ENCODE measurements at places on chromosomes 7 and 10.

DNA sequence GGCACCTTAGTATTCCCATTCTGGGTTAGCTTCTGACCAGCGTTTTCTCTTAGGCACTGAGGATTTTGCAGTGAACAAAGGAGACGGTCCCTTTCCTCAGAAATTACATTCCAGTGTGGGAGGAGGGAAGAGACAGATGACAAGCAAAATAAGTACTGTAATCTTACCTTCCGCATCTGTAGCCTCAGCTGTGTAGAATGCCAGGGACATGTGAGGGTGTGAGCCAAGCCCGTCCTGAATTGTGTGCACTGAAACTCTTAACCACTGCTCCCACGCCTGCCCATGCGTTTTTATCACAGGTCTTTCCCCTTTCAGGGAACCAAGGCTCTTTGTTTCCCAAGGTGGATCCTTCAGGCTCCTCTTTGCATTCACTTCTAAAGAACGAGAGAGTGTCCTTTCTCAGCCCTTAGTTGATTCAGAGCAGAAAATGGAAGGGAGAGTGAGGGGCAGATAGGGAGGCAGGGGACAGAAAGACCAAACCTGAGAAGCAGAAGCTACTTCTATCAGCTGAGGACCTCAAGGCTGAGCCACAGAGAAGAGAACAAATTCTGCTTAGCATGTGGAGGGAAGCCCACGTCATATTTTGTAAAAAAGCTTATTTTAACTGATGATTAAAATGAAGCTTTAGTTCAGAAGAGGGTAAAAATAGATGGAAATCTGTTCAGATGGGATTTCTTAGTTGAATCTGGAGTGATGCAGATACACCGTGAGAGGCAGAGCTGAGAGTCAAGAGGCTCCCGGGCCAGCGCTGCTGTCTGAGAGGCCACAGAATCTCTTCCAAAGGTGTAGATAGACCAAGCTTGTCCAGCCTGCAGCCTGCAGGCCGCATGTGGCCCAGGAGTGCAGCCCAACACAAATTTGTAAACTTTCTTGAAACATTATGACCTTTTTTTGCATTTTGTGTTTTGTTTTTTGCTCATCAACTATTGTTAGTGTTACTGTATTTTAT lies 122.5 kb downstream of the CCNY start:
- no peak for DNase-seq

DNA sequence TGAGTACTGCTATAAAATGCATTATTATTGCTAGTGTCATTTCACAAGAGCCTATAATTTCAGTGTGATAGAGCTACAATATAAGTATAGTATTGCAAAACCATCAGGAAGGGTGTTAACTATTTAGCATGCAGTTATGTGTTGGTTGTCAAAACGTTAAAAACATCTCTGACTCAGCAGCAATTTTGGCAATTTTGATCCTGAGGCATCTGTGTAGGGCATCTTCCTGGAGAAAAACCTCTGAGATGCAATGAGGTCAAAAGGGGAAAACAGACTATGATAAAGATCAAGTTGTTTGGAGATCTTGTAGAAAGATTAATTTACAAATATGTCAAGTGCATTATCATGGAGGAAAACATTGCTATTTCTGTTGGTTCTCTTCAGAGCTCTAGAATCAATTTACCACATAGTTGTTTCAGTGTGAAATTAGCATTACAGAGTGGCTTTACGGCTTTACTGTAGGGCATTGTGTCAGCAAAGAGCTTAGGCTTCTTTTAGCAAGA lies 5.3 kb downstream of the CFTR start:
- no peak for DNase-seq

DNA sequence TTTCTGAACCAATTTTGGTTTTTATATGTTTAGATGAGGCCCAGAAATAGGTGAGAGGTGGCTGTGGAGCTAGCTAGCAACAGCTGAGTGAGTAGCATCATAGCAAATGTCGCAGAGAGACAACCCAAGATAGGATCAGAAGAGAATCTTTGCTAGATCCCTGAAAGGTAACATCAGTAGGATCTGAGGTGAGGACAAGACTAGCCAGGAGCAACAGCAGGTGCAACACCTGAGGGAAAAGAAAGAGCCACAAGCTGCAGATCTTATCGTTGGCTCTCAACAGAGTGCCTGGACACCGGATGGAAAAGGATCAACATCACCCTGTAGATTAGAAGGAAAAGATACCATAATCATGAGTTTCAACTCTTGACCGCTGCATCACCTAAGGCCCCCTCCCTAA lies 4.4 kb downstream of the ST8SIA6 start:
- no peak for DNase-seq

- DNase-seq = no peak
Measured at GRCh38 chr10:4246881-4247358, 461.9 kb upstream of the KLF6 start.

DNA sequence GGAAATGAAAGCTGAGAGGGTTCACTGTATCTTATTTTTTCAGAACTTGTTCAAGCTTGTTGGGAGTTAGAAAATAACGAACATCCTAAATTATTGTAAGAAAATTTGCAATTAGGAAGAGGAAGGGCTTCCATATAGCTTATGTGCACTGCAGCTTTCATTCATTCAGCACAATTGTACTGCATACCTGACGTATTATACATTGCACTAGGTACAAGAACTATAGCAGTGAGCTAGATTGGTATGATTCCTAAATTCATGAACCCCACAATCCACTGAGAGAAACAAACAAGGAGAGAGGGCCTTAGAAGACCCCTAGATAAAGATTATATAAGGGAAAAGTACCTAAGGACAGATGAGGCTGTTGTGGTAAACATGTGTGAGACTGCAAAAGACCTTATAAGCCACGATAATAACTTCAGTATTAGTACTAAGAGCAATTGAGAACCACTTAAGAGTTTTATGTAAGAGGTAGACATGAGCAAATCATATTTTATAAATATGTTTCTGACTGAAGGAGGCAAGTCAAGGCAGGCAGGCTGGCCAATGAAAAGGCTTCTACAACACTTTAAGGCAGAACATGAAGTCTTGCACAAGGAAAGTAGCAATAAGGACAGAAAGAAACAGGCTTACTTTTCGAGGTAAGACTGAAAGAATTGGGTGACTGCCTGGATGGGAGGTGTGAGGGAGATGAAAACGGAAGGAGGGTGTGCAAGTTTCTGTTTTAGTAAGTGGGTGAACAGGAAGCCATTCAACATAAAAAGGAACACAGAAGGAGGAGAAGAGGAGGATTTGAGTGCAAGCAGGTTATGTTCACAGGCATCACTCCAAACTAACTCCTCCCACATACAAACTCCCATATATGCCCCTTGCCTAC lies 77.9 kb upstream of the LRRN3 start:
- DNase-seq = no peak

DNA sequence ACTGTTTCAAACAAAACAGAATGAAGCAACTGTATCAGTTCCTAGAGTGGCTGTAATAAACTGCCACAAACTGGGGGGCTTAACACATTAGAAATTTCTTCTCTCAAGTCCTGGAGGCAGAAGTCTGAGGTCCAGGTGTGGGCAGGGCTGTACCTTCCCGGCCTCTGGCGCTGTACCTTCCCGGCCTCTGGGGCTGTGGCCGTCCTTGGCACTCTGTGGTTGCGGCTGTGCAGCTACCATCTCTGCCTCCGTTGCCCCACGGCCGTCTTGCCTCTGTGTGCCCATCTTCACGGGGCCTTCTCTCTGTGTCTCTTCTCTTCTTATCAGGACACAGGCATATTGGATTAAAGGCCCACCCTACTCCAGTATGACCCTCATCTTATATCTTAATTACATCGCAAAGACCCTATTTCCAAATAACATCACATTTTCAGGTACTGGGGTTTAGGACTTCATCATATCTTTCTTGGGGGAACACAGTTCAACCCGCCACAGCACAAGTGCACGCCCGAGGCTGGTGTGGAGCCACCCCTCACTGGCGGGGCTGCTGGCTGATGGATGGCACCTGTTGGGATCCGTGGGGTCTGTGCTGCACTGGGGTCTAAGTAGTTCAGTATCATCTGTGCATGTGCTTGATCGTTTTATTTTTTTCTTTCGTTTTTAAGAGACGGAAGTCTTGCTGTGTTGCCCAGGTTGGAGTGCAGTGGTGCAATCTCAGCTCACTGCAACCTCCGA lies 123.2 kb downstream of the ACTR3B start:
- DNase-seq = no peak

- DNase-seq = no peak
Measured at GRCh38 chr7:17985473-17986239, 42.0 kb downstream of the PRPS1L1 start.

- no peak for DNase-seq
Measured at GRCh38 chr7:38873433-38873832, 35.6 kb downstream of the VPS41 start.

DNA sequence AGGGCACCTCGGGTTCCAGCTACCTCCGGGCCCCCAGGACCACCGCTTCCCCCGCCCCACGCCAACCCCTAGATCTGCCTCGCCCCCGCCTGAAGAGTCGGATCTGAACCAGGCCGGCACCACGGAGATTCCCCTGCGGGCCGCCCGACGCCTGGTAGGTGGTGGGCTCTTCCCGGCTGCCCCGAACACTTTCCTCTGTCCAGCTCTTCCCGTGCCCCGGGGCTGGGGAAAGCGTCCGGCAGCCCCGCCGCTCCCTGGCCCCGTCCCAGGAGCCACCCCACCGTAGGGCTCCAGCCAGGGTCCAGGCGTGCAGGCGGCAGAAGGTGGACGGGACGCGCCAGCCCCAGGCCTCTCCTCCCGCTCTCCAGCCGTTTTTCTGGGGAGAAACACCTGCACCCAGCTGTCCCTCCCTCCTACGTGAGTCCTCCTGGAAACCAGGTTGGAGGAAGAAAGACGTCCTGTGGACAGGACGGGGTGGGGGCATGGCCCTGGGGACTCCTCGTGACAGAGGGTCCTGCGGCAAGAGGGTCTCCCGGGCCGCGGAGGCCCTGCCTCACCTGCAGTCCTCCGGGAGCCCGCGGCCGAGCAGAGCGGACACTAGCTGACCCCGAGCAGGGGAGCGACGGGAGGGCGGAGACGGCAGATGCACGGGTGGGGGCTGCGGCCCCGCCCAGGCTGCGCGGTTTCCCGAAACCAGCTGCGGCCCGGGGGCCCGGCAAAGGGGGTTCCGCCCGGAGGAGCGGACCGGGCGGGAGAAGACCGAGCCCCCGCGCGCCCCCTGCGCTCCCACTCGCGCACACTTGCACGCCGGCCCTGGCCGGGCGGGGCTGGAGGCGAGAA lies at the start of gene TMEM176B:
TMEM176B (minus strand) TSS at position 624 of the 840 bp plus-strand sequence. CDS start 3,795 bp downstream, outside the sequence.
- no peak for DNase-seq

- no peak for DNase-seq
Measured at GRCh38 chr10:28250782-28251181, 52.1 kb downstream of the MPP7 start.

GRCh38 chr7:108623220-108623619 lies 53.5 kb downstream of the DNAJB9 start:
- DNase-seq = no peak

GRCh38 chr10:58932126-58932525 lies 244.3 kb upstream of the PHYHIPL start:
- no peak for DNase-seq

GRCh38 chr10:1249142-1249920 lies 193.1 kb downstream of the WDR37 start:
- no peak for DNase-seq

DNA sequence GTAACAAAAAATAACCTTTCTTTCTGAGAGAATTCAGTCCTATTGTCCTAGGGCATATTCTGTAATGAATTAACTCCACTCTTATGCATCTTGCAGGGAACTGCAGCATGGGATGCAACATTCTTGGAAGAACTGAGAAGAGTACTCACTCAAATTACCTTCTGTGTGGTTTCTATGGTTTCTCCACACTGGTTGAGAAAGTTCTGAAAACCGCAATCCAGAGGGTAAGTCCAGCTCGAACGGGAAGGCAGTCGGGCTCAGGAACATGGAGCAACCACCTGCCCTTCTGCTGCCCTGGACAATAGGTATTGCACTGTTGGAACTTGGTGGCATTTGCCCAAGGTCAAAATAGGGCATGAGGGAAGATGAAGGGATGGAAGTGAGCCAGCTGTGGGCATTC lies 59.6 kb upstream of the CDK13 start:
- DNase-seq = no peak

- no peak for DNase-seq
Measured at GRCh38 chr7:102916881-102917280, 4.1 kb downstream of the LRRC17 start.

- no peak for DNase-seq
Measured at GRCh38 chr7:90239625-90240228, 5.2 kb upstream of the CFAP69 start.

DNA sequence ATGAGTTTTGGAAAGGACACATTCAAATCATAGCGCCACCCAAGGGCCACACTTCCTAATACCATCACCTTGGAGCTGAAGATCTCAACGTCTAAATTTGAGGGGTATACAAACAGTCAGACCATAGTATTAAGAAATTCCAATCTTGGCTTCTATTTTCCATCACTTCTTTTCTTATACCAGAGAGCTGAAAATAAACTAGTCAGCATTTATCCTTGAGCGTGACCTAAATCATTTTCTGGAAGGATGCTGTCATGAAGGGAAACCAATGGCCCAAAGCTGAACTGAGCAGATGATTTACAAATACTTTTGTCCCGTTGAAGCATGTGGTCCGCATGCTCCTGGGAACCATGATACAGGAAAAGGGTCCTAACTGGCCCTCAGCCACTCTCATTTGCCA lies 921.9 kb downstream of the CCSER2 start:
- DNase-seq = no peak

GRCh38 chr10:76037531-76038155 lies 606.2 kb downstream of the LRMDA start:
- DNase-seq = no peak

DNA sequence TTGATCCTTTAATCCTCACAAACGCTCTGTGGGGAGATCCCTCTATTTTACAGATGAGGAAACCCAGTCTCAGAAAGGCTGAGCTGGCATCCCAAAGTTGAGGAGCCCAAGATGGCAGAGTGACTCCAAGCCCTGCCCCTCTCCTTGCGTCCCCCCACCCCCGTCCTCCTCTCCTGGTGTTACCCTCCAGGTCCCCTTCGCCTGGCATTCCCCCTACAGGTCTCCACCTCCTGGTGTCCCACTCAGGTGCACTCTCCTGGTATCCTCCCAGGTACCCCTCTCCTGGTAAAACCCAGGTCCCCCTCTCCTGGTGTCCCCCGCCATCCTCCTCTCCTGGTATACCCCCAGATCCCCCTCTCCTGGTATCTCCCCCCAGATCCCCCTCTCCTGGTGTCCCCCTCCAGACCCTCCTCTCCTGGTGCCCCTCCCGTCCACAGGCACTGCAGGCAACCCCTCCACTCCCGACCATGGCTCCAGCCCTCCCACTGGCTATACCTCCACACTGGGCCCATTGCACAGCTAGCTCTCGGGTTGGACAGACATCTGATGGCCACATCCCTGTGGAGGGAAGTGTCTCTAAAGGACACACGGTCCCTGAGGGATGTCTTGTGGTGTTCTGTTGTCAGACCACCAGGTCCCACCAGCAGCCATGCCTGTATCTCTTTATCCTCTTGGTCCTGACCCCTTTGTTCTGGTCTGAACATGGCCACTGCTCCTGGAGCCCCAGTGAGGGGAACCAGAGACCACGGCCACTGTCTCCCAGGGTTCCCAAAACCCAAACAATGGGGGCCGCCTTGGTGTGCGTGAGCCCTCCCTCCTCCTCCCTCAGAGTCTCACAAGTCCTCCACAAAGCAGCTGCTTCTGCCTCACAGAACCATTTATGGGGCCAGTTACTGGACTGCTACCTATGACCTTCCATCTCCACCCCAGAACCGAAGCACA lies 37.2 kb downstream of the CALML3 start:
- DNase-seq = no peak

- no peak for DNase-seq
Measured at GRCh38 chr7:5694912-5695726, 86.3 kb downstream of the RNF216 start.

- no peak for DNase-seq
Measured at GRCh38 chr10:4234661-4235060, 449.7 kb upstream of the KLF6 start.

All from right renal pelvis (tissue), 4 donors.